ENCODE measurements at places on chromosomes 5 and 9. TPM values are rescaled to one million over a fixed set of nuclear protein-coding genes. Genes with fewer than 3 reads are reported as not detected.

- no peak for DNase-seq
These were observed 1.5 kb downstream of the TICAM2 start for GRCh38 chr5:115600766-115601165.

GRCh38 chr9:70566066-70566465 lies 151.6 kb upstream of the KLF9 start:
- DNase-seq, result no peak

The LHX6 gene
- 0.02 TPM for polyA plus RNA-seq

DNA sequence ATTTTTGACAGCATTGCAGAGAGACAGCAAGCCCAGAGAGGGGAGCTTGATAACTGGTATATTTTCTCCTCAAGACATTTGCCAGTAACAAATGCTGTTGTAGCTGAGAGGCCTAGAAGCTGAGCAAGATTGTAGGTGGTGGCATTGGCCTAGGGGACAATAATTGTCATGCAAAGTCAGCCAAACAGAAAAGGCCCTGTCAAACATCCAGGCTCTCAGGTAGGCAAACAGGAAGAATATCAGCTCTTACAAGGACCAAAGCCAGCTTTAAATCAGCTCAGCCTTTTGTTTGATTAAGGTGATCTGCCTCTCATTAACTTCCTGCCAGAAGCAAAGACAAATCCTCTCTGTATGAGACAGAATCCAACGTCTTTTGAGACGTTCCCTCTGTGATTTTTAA lies 29.7 kb upstream of the BARX1 start:
- DNase-seq, result no peak

DNA sequence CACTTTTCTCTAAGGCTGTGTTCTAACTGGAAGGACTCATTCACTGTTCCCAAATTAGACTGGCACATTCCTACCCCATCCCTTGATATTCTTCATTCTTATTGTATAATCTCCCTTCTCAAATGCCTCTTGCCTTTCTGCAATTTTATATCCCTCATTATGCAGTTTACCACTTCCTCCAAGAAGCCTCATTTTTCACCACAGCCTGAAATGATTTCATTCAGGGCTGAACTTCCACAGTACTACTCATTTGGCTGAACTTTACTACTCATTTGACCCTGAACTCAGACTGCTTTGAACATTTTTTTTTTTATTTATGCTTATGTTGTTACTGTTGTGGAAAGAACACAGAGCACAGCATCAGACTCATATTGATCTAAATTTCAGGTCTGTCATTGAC lies 32.7 kb downstream of the GRIA1 start:
- DNase-seq, result no peak

The IQGAP2 gene
- 2.6 TPM for polyA plus RNA-seq

GRCh38 chr9:34600908-34601307 lies 11.0 kb downstream of the RPP25L start:
- DNase-seq, result no peak

The PHPT1 gene
- 338 TPM for polyA plus RNA-seq

GRCh38 chr9:89093201-89093975 lies 85.2 kb downstream of the SHC3 start:
- DNase-seq, result no peak

The GPRIN1 gene
- polyA plus RNA-seq, result 6.6 TPM

DNA sequence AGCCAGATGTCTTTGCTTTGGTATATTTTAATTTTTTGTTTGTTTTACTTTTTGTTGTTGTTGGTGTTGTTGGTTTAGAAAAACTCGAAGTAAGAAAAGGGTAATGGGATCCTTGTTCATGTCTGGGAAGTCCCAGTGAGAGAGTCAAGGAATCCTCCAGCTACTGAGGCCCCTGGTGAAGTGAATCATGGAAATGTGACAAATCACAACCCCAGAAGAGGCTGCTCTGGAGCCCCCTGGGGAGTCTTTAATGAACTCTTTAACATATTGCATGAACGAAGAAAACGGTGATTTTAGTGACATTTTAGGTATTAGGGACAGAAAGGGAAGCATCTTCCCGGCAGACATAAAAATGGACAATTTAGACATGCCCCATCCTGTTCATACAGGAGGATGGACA lies 41.3 kb downstream of the TMEM174 start:
- DNase-seq, result no peak

DNA sequence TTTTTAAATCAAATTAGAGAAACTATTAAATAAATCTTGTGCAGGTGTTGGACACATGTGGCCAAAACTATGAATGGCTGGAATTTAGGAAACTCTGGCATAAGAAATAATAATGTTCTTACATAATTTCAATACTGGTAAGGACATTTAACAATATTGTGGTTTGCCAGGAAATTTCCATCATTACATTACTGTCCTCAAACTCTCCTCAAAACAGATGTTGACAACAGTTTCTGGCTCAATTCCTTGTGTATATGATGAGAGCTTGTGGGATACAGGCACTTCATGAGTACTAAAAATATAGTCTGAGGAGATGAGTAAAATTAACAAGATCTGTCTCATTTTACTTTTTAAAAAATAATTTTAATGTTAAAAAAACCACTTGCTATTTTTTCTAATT lies 27.9 kb downstream of the MCTP1 start:
- DNase-seq, result no peak

The IGFBPL1 gene
- polyA plus RNA-seq, result 1.5 TPM

The GPX3 gene
- 3.8 TPM for polyA plus RNA-seq

The RFESD gene
- polyA plus RNA-seq, result 3.1 TPM

DNA sequence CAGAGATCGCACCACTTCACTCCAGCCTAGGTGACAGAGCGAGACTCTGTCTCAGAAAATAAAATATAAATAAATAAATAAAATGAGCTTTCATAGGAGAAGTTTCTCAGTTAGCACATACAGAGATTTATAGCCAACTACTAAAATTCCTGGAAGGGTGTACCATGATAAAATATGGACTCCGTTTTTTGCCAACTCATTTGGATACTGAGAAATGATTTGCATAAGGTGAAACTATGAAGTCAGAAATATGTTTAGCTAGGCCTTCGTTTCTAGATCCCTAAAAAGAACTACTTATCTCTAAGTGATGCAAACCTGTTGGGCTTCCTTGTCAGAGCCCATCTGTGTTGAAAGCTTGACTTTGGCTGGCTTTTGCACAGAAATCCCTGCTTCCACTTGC lies 56.9 kb upstream of the SLC1A1 start:
- no peak for DNase-seq

The ARSI gene
- 0.03 TPM for polyA plus RNA-seq

DNA sequence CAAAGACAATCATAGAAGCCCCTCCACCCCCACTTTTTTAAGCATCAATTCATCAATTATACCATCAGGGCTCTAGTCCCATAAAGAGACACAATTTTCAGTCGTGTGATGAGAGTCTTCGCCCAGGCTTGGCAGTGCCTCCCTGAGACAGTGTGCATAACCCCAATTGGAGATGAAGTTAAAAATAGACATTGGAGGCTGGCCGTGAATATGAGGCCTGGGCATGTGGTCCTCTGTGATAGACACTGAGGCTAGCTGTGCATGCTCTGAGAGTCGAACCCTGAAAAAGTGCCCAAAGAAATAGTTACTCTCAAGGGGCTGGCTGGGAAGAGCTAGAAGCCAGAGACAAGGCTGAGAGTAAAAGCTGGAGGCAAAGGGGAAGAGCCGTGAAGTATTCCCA lies 248.6 kb upstream of the NR4A3 start:
- no peak for DNase-seq

GRCh38 chr5:160245506-160246086 lies 16.3 kb downstream of the FABP6 start:
- DNase-seq, result peak; percentile 62

The TEK gene
- 0.03 TPM for polyA plus RNA-seq

DNA sequence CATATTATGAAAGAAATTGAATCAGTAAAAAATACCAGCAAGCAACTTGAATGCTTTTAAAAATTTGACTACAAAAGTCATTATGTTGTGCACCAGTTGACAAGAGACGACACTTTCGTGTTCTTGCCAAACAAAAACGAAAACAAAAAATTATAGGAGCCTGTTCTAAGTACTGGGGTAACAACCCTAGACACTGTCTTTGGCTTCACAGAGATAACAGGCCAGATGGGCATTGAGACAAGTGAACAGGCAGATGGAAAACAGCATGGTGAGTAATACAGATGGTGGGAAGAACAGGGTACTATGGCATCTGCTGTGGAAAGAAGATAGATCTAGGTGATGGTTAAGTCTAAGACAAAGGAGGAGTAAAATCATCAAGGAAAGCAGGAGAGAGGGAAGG lies 99.0 kb downstream of the CDH12 start:
- no peak for DNase-seq

DNA sequence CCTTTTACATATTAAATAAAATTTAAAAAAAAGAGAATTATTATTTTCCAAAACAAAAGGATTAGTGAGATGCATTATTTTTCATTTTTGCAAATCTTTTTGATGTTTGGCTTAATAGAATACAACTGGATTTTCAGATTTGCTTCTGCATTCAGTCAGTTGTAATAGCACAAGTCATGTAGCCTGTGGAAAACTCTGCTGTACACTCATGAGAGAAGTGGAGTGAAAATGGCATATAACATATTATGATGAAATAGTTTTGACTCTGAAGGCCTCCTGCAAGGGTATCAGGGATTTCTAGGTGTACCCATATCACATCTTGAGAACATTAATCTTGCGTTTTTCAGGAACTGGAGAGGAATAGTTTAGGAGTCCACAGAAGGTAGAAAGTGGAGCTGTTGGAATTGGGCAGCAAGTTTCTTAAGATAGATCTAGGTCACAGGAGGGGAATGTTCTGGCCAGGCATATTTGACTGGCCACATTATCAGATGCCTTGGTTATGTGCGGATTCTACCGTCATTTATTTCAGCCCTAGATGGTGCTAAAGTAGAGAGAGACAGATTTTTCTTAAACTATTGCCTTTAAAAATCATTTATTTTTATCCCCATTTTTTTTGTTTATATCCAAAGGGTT lies 16.4 kb downstream of the LNPEP start:
- no peak for DNase-seq

DNA sequence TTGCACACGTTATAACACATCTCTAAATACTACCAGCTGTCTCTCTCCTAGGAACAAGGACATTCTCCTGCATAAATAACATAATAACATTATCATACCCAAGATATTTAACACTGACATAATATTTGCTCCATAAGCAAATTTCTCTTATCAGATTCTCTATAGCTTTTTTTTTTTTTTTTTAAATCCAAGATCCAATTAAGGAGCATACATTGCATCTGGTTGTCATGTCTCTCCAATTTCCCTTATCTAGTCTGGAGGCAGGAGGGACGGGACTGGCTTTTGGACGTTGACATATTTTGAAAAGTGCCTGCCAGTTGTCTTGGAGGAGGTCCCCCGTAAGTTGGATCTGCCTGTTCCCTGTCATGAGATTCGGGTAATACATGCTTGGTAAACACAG lies 76.6 kb downstream of the RAPGEF1 start:
- DNase-seq, result peak; percentile 76

- DNase-seq, result no peak
These were observed 275.3 kb downstream of the GADD45G start for GRCh38 chr9:89880161-89880560.

The SUSD3 gene
- 0.49 TPM for polyA plus RNA-seq

- peak; percentile 72 for DNase-seq
These were observed 51.4 kb upstream of the DAB2IP start for GRCh38 chr9:121599872-121600585.

The PDE6A gene
- 0.06 TPM for polyA plus RNA-seq

DNA sequence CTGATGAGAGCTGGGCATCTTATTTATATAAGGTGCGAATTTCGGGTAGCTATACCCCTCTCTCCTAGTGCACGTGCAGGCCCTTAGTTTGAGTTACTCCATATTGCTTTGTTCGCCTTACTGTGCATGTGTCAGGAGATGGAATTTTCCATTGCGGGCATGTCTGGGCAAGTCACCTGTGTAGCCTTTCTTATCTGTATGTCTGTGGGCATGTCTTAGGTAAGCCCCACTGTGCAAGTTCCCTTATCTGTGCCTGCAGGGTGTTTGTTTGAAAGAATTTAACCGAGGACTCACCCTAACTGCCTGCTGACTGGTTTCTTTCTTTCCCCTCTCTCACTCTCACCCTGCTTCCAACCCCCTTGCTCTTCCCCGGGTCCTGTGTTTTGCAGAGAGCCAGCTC lies 140.7 kb upstream of the RANBP3L start:
- no peak for DNase-seq

- no peak for DNase-seq
These were observed 81.8 kb upstream of the MEF2C start for GRCh38 chr5:88964831-88965230.

DNA sequence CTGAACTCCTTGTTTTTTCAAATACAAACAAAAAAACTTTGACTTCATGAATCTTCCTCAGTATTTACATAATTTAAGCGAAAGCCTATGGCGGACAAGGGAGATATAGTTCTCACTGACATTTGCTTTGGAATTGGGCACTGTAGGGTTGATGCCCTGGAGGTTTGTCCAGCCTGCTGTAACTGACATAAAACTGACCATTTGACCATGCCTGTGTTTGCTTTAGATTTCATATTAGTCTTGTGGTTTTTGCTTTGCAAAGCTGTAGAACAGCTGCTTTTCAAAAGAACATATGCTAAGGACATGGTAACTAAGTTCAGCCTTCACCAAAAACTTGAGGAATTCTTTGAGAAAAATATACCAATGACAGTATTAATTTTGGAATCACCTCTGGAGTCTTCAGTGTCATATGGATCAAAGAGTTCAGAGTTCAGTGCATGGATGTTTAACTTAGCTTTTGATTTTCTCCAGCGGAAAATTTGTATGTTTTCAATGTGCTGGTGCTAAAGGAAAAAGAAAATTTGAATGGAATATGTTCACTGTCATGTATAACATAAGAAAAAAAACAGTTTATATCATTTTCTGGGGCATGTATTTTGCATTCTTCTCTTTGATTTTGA lies 1013.1 kb downstream of the NR2F1-AS1 start:
- no peak for DNase-seq

GRCh38 chr9:100229136-100229535 lies 123.6 kb downstream of the TEX10 start:
- no peak for DNase-seq

- DNase-seq, result no peak
These were observed 2.5 kb downstream of the TRIM32 start for GRCh38 chr9:116689486-116690032.

DNA sequence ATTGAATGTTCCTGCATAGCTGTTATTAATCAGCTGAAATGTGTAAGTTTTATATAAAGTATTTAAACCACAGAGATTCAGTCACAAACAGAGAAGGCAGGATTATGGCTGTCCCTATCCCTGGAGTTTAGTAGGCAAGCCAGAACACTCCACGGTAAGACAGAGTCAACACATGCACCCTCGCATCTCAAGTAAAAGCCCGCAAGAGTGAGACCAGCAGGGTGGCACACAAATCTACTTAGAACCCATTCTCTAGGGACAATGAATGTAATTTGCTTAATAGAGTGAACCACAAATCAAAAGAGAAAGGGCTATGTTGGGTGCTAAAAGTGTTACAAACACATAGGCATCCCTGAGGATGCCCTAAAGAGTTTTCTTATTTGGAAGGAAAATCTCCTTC lies 35.1 kb downstream of the LPAR1 start:
- no peak for DNase-seq

GRCh38 chr9:14272927-14273528 lies 40.9 kb downstream of the NFIB start:
- no peak for DNase-seq

The KCNV2 gene
- polyA plus RNA-seq, result not detected

GRCh38 chr5:17374973-17375742 lies 122.9 kb upstream of the TAF11L2 start:
- DNase-seq, result peak; percentile 49
